T1000 (cell line): ENCODE measurements at places on chromosomes 16 and 17.

GRCh38 chr16:86748652-86749051 is 170.3 kb downstream of the FOXL1 start:
- DNase-seq, result no peak

DNA sequence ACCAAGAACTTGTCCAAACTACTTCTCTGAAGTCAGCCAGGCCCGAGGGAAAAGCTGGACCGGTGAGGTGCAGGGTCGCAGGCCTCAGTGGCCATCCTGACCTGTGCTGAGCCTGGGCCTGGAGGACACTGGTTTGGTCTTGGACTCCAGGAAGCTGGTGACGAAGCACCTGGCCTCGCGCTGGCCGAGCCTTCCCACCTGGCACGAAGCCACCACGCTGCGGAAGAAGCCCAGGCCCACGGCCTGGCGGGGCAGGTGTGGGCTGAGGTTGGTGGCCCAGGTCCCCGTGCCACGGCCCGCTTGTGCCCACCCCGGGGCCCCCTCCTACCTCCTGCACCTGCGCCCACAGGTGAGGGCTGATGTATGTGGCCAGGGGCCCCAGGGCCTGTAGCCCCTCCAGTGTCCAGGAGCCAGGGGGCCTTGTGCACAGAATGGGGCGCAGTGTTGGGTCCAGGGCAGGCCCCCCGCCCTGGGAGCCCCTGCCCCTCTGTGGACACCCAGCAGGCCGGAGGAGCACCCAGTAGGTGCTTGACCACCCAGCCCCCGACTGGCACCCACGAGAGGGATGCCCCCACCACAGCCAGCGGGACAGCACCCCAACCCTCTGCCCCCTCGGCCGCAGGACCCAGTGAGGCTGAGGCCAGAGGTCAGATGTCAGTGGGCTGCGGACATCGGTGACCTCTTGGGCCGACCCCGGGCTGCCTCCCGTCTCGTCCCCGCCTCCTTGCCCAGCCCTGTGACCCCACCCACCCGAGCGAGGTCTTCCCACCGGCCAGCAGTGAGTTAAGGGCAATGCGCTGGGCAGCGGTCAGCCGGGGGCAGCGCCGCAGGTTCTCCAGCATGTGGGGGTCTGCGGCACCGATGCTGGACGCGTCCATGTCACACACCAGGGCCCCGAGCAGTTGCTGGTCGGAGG is 13.8 kb downstream of the MSLN start:
- no peak for DNase-seq

DNA sequence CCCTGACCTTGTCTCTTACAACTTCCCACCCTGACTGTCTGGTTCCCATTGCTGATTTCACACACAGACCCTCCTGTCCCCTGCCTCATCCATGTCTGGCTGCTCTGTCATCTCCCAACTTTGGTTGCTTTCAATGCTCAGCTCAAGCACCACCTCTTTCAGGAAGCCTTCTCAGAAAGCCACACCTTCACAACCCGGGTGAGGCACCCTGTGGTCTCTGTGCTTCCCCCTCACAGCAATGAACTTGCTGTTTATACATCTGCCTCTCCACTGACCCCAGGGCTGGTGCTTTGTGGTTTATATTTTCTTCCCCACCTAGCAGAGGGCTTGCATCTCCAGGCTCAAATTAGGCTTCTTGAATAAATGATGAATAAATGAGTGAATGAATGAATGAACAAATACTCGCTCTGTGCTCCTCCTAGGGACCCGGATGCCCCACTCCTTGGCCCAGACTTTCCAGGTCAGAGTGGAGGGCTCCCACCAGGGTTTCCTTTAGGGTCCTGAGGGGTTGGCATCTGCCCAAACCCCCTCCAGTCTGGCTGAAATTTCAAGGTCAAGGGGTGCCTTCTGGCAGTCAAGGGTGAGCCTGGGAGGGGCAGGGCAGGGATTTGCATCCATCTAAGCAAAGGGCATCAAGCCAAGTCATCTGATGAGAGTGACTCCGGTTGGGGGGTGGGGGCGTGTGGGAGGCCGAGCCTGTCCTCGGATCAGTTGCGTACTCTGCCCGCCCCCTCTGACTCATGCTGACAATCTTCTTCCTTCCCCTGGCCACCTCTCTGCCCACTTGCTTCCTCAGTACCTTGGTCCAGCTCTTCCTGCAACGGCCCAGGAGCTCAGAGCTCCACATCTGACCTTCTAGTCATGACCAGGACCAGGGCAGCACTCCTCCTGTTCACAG is at the start of gene ITGAX:
Gene ITGAX, plus strand, starts transcription at position 783 of the 898 bp plus-strand sequence. Its CDS starts 79 bp downstream, at position 862.
- no peak for DNase-seq

DNA sequence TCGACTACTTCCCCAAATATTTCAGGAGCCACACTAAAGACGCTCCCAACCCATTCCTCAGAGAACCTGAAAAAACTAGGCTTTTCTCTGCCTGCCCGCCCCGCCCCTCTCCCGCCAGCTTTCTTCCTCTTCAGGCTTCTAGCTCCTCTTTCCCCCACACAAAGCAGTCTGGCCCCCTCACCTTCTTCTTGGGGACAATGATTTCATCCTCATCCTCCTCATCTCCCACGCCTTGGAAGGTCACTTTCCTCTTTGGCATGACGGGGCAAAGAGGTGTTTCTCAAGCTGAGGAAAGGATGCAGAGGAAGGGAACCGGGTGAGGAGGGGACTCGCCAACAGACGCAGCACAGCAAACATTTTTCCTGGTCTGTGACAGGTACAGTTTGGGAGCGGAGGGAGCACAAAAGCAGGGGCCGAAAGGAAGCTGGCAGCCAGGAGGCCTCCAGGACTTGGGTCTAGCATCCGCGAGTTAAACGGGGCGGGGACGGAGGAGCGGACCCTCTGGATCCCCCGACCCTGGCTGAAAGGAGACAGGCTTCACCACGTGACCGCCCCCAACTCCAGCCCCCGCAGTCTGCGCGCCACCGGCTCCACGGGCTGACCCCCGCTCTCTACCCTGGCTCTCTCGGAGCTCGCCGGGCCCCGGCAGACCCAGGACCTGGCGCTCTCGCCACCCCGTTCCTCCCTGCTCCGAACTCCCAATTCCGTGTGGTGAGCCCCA is 525 bp downstream of the CD2BP2 start:
- DNase-seq, result no peak

DNA sequence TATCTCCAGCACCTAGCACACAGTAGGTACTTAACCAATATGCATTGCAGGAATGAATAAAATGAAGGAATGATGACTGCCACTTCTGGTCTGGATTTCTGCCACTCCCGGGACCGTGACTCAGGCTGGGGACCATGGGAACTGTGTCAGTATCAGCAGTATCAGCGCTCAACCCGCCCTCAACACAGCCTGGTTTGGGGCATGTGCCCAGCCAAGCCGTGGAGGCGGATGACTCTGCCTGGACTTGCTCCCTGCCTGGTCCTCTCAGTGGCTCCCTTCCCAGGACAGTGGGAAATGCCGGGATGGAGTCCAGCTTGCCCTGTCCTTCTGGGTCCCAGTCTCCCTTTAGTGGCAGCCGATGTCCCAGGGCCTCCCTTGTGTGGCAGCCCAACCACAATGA is 55.1 kb downstream of the SRCIN1 start:
- DNase-seq, result no peak

DNA sequence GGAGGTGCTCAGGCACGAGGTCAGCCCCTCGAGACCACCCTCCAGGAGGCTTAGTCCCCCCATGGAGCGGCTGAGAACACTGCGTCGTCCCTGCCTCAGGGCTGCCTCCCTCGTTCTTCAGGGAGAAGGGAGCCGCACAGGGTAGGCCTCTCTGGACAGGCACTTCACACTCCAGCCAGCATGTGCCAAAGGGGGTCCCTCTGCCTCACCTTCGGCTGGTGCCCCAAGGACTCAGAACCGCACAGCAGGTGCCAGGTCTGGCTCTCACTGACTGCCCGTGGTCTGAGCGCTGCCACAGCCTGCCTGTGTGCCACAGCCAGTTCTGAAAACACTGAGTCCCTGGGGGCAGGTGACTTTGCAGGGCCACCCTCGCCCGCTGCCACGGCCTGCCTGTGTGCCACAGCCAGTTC is 7.1 kb downstream of the P2RX5 start:
- DNase-seq, result no peak

GRCh38 chr16:2343211-2343610 is 2.7 kb upstream of the ABCA3 start:
- DNase-seq, result no peak

DNA sequence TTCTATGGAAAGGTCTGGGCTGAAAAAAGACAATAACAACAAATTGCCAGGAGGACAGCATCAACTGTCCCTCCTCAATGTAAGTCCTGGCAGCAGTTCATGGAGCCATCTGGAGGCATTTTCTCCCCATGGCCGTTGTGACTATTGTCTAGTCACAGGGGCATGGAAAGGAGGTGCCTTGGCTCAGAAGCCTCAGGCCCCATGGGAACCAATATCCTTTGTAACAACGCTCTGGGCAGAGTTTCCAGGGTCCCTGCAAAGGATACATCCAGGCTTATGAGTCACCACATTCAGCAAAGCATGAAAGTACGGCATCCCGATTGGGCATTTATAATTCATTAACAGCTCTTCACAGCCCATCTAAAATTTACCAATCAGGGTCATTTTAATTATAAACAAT is 85.2 kb downstream of the GLG1 start:
- DNase-seq, result peak; percentile 14

DNA sequence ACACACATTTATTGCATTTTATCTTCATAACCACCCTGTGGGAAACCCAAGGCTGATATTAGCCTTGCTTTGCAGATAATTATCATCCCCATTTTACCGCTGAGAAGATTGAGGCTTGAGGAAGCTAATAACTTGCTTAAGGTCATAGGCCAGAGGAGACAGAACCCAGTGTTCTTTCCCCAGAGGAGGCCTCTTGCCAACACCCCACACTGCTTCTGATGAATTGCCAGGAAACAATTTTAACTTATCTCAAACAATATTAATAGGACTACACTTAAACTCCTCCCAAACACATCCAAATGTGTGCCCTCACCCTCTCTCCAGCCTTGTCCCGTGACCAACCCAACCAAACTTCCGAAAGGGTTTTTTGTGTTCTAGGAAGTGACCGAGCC is 2.1 kb upstream of the SPG7 start:
- DNase-seq, result no peak

- DNase-seq, result no peak
These were observed 10.7 kb upstream of the ZNF19 start for GRCh38 chr16:71499775-71500364.

GRCh38 chr17:48297825-48298224 is 132.2 kb downstream of the SKAP1 start:
- no peak for DNase-seq

DNA sequence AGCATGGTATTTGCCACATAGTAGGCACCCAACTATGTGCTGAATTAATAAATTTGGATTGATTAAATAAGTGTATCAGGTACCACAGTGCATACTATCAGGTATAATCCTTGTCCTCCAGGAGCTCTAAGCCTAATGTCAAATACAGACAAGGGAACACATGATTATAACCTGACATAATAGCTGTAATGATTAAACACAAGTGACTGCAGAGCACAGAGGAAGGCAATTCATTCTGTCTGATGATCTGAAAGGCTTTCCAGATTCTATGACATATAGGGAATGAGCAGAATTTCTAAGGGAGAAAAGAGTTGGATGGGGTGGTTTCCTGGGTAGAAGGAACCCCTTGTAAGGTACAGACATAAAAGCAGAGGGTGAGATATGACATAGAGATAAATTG is 273.5 kb downstream of the KIF2B start:
- no peak for DNase-seq

- peak; percentile 5 for DNase-seq
These were observed 5.9 kb downstream of the TRPV1 start for GRCh38 chr17:3603119-3603869.

DNA sequence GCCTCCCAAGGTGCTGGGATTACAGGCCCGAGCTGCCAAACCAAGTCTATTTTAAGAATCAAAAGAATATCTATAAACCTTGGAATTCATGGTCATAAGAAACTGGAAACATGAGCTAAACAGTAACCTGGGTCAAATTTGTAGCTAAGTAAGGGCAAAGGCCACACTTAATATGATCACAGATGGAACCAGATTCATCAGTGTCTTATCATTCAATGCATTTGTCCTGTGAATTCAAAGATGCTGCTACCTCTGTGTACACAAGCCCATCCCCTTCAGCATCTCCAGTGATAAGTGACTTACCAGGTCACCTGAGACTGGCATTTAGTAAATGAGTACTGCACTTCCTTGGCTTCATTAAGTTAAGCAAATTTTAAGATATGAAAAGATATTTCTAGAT is 108.1 kb downstream of the SSH2 start:
- DNase-seq, result no peak

- DNase-seq, result no peak
These were observed 48.8 kb downstream of the SDK2 start for GRCh38 chr17:73595479-73595878.

DNA sequence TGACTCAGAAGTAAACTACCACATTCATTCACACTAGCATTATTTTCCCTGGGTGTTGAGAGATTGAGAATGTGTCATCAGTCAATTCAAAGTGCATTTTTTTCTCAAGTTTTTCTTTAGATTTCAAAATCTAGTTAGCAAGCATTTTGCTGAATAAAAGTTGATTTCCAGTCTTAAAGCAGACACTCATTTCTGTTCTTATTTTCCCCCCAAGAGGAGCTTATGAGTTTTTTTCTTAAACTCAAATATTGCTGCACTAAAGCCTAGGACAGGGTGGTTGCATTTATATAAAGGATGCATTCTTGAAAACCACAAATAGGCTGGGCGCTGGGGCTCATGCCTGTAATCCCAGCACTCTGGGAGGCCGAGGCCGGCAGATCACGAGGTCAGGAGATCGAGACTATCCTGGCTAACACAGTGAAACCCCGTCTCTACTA is 15.3 kb downstream of the CDH3 start:
- no peak for DNase-seq

DNA sequence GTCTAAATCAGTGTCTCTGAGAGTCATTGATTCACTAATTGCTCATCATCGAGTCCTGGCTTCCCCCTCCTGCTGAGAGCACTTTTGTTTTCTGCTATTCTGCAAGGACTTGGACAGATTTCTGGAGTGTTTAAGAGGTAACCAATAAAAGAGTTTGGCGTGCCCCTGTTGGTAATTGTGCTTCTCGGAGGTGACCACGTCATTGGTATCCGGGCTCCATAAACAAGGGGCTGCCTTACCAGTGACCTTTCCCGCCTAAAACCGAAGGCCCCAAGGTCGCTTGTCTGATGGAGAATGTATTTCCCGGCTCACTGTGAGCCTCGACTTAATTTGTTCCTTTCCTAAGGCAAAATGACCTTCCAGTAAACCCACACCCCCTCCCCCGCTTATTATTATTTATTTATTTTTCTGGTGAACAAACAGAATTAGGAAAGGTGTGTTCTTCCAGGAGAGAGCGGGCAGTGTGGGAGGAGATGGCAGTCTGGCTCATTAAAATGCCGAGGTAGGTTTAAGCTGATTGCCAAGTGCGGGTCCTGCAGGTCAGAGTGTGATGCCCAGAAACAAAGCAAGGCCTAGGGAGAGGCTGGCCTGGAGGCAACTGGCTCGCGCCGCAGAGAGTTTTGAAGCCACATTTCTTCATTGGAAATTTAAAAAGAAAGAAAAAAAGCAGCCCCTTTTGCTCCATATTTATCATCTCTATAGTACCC is 30.2 kb downstream of the MSI2 start:
- no peak for DNase-seq

- no peak for DNase-seq
These were observed 26.3 kb upstream of the CBX4 start for GRCh38 chr17:79865351-79866210.

- DNase-seq, result no peak
These were observed 49.2 kb downstream of the CUEDC1 start for GRCh38 chr17:57905875-57906455.
